KG1 (cell line): ENCODE measurements at places on chromosomes 6 and 20.

GRCh38 chr6:135212020-135212806, 31.1 kb downstream of the MYB start:
- peak; percentile 12 for DNase-seq

DNA sequence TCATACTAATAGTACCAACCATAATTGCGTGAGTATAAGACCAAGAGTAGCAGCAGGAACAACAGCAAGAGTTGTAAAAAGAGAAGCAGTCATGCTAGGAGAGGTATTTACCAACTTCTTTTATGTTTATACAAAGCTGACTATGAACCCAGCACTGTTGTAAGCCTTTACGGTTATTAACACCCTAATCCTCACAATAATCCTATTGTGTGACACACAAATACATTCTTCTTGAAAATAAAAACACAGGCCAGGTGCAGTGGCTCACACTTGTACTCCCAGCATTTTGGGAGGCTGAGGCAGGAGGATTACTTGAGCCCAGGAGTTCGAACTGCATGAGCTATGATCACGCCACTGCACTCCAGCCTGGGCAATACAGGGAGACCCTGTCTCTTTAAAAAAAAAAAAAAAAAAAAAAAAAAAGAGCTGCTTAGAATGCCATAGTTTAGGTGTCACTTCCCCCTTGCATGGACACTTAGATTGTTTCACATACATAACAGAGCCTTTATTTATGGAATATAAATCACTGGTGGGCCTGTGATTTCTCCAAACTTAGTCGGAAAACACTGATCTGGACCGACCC, 20.2 kb downstream of the HCK start:
- no peak for DNase-seq

- no peak for DNase-seq
Observed at GRCh38 chr6:70547313-70547712, 19.4 kb upstream of the SDHAF4 start.

DNA sequence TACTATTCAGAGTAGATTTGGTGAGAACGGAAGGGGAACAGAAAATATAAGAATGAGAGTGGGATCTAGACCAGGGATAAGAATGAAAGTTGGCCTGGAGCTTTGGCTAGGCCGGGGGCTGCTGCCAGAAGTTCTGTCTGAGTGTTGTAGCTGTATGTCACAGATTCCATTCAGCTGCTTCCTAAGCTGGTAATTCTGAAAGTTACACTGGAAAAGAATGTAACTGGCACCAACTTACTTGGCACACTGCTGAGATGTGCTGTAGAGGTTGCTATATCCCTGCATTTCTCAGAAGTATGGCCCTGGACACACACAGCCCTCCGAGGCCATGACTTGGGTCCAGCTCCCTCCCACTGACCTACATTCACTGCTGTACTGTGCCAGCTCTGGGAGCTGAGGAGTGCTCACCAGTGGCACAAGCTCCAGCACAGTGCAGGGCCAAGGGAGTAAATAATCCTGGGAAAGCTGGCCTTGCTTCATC, 25.8 kb upstream of the TMEM217 start:
- DNase-seq: no peak

DNA sequence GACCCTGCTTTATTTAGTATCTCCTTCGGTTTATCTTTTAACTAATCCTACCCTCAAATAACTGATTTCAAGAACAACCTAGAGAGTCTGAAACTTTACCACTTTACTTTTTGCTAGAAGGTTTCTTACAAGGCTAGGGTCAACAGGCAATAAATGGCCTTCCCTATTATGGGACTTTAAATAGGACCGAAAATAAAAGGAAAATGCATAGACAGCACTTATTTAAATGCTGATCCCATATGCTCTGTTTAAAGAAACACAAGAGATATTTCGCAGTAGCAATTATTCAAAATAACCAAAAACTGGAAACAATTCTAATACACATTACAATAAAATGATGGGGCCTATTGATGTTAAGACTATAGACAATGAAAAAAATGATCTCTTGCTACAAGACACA, 13.7 kb downstream of the MCUR1 start:
- DNase-seq: no peak

GRCh38 chr6:66814156-66814555, 1107.1 kb upstream of the EYS start:
- DNase-seq: no peak

DNA sequence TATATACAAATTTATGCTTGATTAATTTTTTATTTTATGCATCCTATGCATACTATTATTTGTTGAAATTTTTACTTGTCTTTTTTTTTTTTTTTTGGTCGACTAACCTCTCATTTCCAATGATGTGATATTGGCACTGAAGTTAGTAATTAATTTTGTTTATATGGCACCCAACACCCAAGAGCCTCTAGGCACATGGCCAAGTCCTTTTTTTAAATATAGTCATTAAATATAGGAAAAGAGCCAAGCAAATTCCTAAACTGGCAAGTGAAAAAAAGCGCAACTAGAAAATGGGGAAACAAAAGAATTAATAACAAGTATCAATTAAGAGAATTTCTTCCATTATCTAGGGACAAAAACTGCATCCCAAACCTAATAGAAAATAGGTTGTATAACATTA, 85.5 kb upstream of the HS3ST5 start:
- DNase-seq: no peak

DNA sequence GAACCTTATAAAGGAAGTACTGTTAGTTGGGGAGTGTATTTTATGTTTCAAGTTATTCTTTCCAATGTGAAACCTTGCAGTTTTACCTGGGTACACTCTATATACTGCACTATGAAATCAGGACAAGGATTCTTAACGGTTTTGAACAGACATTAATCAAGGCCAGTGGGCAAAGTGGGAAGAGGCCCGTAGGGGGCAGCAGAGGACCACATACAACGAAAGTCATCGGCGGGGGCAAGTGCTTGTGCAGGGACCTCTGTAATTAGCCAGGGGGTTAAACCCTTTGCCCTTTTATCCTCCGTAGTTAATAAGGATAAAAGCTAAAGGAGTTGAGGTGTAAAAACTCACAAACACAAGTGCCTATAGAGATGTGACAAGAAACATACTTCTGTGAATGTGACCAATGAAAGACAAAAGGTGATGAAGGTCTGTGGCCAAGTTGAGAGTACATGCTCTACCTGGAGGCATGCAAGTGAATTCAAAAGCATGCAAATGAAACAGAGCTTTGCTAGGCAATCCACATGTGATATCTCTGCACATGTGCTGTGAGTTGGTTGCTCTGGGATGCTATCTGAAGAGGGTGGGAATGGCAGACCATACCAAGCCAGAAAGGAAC, 392.7 kb upstream of the MAN1A1 start:
- DNase-seq: peak; percentile 40

- no peak for DNase-seq
Observed at GRCh38 chr20:23279836-23280235, 70.8 kb upstream of the NXT1 start.
